ENCODE measurements at places on chromosomes 11 and 22. TPM values are rescaled to one million over a fixed set of nuclear protein-coding genes. Genes with fewer than 3 reads are reported as not detected.

DNA sequence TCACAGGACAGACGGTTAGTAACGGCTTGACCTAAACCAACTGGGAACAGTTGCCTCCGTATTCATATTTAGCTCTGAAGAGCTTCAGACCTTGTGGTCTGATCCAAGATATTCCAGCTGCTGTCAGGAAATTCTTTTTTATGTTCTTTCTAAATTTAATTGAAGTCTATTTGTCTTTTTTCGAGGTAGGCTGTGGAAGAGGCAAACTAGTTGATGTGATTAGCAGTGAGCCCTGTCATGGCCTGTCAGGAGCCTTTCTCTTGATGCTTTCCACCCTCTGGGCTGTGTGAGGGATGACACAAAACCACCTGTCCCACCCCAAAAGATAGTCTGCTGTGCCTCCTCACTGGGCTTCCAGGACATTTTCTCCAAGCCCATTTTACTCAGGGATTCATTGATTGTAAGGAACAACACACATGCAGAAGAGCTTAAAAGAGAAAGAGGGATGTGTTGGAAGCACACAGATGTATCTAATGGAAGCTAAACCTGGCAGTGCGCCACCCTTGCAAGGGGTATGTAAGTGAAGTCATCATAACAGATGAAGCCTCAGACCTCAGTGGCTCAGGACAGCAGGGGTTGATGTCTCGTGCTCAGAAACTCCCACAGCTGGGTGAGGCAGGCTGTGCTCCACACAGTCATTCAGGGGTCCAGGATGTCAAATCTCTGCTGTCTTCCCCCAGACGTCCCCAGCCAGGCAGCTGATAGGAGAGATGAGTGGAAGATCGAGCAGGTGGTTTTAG lies 170.0 kb downstream of the NCAM1 start:
- DNase-seq = no peak

- DNase-seq = no peak
These were observed 942 bp upstream of the RPS6KA4 start for GRCh38 chr11:64357904-64358535.

DNA sequence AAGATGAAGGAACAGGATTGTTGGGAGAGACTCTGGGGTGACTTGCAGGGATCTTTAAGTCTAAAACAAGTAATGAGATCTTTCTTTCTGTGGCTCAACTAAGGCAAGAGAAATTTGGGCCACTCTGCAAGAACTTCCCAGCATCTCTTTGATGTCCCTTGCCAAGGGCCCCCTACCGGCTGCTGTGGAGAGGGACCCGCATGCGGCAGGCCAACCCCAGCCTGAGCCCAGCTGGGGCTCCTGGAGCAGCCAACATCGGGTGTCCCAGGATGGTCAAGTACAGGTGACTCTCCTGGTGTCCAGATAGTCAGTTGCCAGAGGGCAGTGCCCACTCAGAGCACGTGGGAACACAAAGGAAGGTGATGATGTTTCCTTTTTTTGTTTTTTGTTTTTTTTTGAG lies 363.2 kb downstream of the TBC1D22A start:
- no peak for DNase-seq

- no peak for DNase-seq
These were observed 9.7 kb downstream of the LRFN4 start for GRCh38 chr11:66866511-66866986.

DNA sequence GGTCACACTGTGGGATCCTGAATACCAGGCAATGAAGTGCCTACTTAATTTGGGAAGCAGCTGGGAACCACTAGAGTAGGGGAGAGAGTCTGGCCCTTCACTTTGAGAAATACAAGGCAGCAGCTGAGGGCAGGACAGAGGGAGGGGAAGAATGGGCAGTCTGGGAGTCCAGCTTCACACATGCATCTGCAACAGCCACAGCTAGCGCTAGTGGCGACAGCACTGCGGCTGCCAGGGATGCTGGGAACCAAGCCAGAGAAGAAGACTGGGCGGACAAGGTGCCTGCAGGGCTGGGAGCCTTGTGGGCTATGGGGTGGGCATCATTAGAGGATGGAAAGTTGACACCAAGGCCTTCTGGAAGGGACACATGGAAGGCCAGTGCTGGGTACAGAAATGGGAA lies 15.8 kb downstream of the SCUBE2 start:
- no peak for DNase-seq

GRCh38 chr11:14974515-14975251 lies 2.5 kb upstream of the CALCA start:
- peak; percentile 87 for DNase-seq

DNA sequence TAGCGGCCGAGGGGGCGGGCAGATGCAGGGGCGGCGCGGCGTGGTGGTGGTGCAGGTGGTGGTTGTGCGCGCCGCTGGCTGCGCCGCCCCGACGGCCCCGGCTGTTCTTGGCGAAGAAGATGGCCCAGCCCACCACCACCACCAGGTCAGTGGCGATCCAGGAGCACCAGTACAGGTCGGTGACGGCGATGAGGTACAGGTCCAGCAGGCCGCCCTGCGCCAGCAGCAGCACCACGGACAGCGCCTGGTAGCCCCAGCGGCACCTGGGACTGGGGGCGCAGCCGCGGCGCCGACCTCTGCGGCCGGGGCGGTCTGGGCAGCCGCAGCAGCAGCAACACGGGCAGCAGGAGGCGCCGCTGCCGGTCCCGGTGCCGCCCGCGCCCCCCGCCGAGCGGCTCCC lies 879 bp downstream of the TMEM121B start:
- DNase-seq = no peak

SLC5A12 gene
- total RNA-seq = not detected

ENTHD1 gene
- total RNA-seq = not detected

OR8D1 gene
- total RNA-seq = not detected

All from lower leg skin (tissue), 4 donors.